ENCODE measurements at places on chromosomes 3 and 15.

GRCh38 chr3:143160437-143160836, 40.9 kb downstream of the CHST2 start:
- DNase-seq: no peak

GRCh38 chr15:41885321-41885720, 8.5 kb downstream of the SPTBN5 start:
- no peak for DNase-seq

DNA sequence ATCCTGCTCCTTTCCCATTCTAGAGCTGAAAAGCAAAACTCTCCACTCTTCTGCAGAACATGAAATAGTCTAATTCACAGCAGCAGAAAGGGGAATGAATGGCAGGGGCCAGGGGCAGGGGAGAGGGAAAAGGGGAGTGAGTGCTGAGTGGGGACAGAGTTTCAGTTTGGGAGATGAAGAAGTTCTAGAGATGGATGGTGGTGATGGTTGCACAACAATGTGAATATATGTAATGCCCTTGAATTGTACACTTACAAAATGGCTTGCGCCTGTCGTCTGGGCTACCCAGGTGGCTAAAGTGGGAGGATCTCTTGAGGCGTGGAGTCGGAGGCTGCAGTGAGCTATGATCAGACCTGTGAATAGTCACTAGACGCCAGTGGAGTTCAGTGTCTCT, 78.5 kb upstream of the MEF2A start:
- no peak for DNase-seq

GRCh38 chr15:53831907-53832770, 72.7 kb upstream of the WDR72 start:
- DNase-seq: no peak

- no peak for DNase-seq
Measured at GRCh38 chr3:192727032-192727847, at the start of gene FGF12. Gene FGF12, minus strand, starts transcription at chr3:192727541.

GRCh38 chr3:172112734-172113120, 73.3 kb downstream of the FNDC3B start:
- no peak for DNase-seq

DNA sequence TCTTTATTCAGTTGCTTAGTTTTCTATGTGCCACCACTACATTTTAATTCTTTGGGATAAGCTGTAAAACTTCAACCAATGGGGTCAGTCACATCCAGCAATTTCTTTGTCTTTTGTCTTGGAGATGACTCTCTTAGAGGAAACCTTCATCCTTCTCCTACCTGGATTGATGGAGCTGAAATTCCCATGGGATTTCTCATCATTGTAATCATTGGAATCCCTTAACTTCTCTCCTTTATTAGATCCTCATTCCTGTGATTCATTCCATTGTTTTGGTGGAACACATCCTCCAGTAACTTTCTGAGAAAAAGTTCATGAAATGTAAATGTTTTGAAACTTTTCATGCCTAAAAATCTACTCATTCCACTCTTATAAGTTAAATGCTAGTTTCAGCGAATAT, 9.6 kb upstream of the PLOD2 start:
- no peak for DNase-seq

- no peak for DNase-seq
Measured at GRCh38 chr15:40290918-40291574, 8.2 kb upstream of the ANKRD63 start.

DNA sequence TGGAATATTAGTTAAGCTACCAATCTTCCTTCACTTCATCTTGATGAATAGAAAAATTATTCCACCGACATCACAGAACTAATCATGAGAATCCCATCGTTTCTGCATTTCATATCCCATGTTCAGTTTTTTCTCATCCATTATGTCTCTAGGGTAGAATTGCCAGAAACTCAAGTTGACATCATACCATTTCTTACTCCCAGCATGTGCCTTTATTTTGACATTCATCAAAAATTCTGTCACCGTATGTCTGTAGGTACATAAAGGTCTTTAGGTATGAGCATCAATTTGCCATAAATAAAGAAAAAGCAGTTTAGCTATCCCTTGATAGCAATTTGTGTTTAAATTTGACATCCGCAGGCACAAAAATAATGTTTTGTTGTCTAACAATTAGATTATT, 175.5 kb upstream of the ROBO2 start:
- no peak for DNase-seq

GRCh38 chr3:135495891-135496290, 469.6 kb upstream of the PPP2R3A start:
- no peak for DNase-seq

GRCh38 chr3:111861391-111861790, 2.3 kb downstream of the PHLDB2 start:
- DNase-seq: no peak

GRCh38 chr3:174169736-174170135, 689.4 kb upstream of the NAALADL2 start:
- no peak for DNase-seq

- DNase-seq: no peak
Measured at GRCh38 chr3:16369276-16369675, 104.3 kb downstream of the OXNAD1 start.

DNA sequence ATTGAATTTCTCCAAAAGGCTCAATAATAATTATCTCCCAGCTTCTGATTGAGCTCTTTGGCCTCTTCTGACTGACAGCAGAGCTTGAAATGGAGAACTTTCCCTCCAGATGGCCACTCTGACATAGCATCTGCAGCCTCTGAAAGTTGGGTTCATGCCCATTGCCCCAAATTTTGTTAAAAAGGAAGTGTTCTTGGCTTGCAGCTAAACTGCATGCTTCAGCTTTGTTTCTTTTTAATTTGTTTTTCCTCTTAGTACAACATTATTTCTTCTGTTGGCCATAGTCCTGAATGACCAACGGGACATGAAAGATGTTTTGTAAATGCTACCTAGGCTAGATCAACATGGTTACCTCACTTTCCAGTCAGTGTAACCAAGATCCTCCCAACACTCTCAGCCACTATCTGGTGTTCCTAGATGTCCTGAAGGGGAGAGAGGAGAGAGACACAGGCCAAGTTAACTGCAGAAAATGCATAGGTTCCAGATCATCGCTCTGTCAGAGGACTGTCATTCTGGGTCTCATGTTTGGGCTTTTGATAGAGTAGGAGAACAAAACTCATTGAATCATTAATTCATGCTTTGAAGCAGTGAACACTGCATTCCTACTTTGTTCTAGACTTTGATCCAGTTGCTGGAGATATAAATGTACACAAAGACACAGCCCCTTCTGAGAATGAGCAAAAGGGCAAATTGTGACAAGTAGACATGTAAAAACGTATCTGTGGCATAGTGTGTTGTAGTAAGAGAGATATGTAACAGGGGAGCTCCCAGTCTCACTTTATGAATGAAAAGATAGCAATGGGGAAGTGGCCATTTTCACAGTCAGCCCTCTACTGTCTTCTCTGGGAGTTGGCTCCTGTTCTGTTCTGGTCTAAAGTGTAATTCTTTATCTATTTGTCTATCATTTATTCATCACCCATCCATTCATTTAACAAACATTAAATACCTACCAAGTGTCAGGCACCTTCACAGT, 156.2 kb downstream of the ZNF621 start:
- no peak for DNase-seq

DNA sequence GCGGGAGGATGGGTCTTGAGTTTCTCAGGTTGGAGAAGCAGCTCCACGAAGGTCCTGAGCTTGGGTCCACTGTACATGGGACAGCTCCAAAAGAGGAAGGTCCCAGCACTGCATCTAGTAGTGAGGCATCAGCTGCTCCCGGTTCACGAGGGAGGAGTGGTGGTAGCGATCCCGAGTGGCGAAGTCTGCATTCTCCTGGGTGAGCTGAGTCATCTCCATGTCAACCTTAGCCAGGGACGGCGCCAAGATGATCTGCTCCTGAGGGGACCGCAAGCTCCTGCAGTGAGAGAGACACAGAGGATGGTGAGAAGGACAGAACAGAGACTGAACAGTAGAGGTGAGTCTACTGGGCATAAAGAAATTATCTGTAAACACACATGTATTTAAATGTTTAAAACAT, 28.0 kb upstream of the HEG1 start:
- DNase-seq: no peak

DNA sequence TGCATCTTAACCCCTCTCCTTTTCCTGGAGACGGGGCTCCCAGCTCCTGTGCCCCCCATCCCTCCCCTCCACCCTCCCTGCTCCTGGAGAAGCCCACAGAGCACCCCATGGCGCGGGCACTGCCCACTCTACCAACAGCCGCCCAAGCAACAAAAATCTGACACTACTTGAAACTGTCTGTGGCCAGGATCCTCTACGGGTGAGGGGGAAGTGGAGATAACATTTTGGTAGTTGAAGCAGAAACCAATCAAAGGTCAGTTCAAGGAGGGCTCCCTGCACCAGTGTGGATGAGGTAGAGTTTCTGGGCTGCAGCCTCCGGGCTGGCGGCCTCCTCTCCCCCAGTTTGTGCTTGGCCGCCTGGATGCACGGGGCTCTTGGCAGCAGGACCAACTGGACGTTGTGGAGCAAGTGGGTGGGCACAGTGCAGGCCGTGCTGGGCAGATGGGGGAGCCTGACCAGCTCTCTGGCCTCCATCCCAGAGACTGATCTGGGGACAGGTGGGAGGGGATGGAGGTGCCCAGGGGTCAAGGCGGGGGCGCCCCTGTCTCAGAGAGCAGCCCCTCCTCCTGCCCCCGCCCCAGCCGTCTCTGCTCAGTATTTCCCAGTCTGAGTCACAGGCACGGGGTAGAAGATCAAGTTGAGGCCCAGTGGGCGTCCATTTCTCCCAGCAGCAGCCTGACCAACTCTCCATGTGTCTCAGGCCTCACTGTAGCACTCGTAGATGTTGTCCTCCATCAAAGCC, 12.8 kb downstream of the H1-8 start:
- DNase-seq: no peak

DNA sequence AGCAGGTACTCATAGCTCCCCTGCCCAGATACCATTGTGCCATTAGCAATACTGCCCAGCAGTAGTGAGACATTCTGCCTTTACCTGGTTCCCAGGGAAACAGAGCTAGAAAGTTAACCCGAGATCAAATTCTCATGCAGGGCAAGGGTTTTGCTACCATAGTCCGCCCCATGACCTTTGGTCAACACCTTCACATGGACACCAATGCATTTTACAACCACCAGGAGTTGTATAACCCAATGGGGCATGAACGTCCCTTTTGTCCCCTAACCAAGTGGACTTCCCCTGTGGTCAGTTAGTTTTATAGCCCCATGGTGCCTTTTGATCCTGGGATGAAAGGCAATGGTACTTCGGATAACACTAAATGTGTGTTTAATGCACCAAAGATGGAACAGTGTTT, 151.7 kb upstream of the IQSEC1 start:
- DNase-seq: no peak

GRCh38 chr3:71978150-71978721, 193.3 kb upstream of the PROK2 start:
- DNase-seq: no peak

GRCh38 chr3:72947715-72948490, 48.7 kb upstream of the PPP4R2 start:
- DNase-seq: no peak

- DNase-seq: no peak
Measured at GRCh38 chr15:85821545-85821944, 26.8 kb upstream of the KLHL25 start.

- DNase-seq: no peak
Measured at GRCh38 chr3:88632226-88632625, 475.2 kb upstream of the EPHA3 start.

- DNase-seq: no peak
Measured at GRCh38 chr3:186516646-186517045, 27.5 kb downstream of the CRYGS start.

DNA sequence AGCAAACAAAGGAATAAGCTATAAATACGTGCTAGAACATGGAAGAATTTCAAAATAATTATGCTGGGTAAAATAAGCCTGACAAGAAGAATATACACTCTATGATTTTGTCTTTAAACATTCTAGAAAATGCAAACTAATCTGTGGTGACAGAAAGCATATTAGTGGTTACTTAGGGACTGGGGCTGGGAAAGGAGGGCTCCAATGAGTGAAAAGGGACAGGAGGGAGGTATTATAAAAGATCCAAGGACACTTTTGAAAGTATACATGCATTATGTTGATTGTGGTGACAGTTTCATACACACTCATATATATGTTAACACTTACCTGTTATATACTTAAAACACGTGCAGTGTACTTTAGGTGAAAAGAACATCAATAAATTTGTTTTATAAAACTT, 23.0 kb downstream of the MYH15 start:
- no peak for DNase-seq

DNA sequence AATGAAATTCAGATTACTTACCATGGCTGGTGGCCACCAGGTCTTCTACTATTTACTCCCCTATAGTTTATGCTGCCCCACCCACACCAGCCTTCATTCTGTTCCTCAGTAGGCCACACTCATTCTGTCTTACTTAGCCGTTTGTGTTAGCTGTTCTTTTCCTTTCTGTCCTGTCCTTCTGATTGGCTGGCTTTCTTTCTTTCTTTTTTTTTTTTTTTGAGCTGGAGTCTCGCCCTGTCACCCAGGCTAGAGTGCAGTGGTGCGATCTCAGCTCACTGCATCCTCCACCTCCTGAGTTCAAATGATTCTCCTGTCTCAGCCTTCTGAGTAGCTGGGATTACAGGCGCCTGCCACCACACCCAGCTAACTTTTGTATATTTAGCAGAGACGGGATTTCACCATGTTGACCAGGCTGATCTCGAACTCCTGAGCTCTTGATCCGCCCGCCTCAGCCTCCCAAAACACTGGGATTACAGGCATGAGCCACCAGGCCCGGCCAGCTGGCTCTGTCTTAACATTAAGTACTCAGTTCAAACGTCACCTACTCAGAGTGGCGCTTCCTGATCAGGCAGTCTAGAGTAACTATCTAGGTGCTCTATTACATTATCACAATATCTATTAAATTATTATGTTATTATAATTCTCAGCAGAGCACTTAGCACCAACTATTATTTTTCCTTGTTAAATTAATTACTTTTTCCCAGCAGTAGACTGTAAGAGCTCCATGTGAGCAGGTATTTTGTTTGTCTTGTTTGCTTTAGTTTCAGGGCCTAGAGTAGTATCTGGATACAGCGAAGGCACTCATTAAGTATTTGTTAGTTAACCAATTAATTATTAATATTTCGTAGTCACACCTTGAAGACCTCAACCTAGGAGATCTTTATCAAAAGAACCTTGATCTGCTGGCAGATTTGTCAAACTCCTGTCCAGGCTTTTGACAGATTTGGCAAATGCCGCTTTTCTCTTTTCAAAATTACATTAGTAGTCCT, 6.4 kb downstream of the CMSS1 start:
- DNase-seq: no peak

DNA sequence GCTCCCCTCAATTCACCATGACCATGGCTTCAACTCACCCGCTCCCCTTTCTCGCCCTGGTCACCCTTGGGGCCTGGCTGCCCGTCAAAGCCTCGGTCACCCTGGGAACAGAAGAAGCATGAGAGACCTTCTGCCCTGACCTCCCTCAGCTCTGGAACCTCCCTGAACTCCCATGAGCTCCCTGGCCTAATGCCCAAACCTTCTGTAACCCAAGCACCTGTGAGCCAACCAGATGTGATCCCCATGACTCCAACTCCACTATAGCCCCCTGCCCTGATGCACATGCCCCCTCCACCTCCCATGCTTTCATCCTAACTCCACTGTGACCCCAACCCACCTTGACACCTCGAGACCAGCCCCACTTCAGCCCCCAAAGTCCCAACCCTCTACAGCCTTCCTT, 3.5 kb upstream of the UCN2 start:
- no peak for DNase-seq

- no peak for DNase-seq
Measured at GRCh38 chr3:107297597-107297996, 79.6 kb upstream of the CCDC54 start.

GRCh38 chr3:105959851-105960250, 91.0 kb upstream of the CBLB start:
- no peak for DNase-seq
